ENCODE measurements at places on chromosomes 1 and 21.

- no peak for DNase-seq
- H3K4me1 ChIP-seq = peaks cover 44% of the 10 kb centered on the region
- H3K27me3 ChIP-seq = no peaks in the 10 kb centered on the region
Observed at GRCh38 chr1:32318127-32318869, 17.7 kb downstream of the MARCKSL1 start.

DNA sequence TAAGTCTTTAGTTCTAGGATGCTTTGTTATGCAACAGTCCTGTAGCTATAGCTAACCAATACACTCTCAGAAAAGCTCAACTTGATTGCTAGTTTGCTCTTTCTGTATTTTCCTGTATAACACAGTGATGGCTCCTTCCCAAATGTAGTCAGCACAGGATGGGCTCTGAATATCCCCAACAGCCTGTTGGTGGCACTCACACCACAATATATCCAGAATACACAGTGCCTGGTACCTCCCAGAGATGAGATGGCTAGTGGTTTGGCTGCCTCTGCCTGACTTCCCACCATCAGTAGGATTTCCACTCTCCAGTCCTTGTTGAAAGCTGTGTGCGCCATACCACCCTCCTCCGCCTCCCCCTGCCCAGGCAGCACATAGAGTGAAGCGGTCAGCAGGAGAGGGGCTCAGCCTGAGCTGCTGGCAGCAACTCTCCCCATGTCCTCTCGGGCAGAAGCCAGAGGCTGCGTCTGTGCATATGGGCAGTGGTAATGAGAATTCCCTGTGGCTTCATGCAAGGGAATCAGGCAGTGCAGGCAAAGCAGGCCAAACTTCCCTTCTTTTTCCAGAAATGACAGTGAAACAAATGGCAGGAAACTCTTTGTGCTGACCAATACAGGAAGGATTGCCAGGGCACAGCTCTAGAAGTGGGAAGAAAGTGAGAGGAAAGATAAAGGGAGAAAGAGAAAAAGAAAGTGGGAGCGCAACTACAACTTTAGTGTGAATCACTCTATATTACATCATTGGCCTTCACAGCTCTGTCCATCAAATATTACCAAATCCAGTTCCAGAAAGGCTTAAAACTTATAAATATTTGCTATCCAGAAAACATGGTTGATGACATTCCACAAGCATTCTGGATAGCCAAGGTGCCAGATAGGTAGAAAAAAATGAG lies 49.7 kb downstream of the LMX1A start:
- no peaks in the 10 kb centered on the region for H3K4me1 ChIP-seq
- no peak overlapping the region for H3K27ac ChIP-seq
- no peak for DNase-seq
- no peaks in the 10 kb centered on the region for H3K36me3 ChIP-seq

GRCh38 chr1:903721-904271 lies 19.9 kb upstream of the SAMD11 start:
- H3K4me3 ChIP-seq = no peak overlapping the region
- no peak for DNase-seq
- no peaks in the 10 kb centered on the region for H3K36me3 ChIP-seq
- H3K27me3 ChIP-seq = no peaks in the 10 kb centered on the region
- peaks cover 12% of the 10 kb centered on the region for H3K4me1 ChIP-seq

- H3K27ac ChIP-seq = no peak overlapping the region
- no peaks in the 10 kb centered on the region for H3K36me3 ChIP-seq
- H3K27me3 ChIP-seq = no peaks in the 10 kb centered on the region
Observed at GRCh38 chr1:108124622-108125311, 75.4 kb downstream of the SLC25A24 start.

DNA sequence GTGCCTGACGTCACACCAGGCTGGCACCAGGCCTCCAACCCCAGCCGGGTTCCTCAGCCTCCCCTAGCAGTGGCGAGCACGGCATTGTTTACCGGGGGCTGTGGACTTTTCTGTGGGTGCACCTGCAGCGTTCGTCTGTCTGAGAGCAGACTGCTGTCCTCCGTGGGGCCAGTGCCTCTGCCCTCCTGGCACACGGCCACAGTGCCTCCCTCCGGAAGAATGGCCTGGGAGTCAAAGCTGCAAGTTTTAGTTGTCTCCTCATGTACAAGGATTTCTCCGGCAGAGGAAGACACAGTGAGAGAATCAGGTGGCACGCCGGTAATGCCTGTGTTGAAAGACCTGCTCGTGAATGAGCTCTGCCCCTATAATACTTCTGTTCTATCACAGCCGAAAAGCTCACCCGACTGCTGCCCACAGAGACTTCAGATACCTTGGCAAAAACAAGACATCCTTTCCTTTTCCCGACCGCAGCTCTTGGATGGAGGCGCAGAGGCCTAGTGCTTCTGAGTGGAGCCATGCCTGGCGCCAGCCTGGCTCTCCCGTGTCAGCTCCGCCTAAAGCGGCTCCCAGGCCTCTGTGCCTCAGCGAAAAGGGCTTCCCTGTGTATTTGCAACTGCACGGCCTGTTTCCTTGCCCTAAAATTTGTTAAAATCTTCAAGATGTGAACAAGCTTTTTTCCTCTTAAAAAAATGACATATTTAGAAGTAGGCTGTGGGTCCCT lies 71.4 kb downstream of the AGPAT3 start:
- peaks cover 23% of the 10 kb centered on the region for H3K4me1 ChIP-seq
- H3K27me3 ChIP-seq = no peaks in the 10 kb centered on the region
- H3K36me3 ChIP-seq = peaks cover 5% of the 10 kb centered on the region
- no peak for DNase-seq
- H3K4me3 ChIP-seq = no peak overlapping the region

DNA sequence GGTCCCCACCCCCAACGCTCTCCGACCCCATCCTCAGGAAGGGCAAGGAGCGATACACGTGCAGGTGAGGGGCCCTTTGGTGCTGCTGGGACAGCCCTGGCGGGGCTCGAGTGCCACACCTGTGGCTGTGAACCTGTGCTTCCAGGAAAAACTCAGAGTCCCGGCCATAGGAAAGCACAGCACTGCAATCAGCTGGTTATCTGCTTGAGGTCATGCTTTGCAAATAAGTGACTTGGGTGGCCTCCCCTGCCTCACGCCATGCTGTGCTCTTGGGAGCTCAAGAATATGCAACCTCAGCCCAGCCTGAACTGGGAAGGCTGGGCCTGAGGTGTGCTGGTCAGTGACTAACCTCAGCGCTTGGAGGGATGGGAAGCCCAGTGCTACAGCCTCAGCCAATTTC lies 36.5 kb upstream of the ARHGEF16 start:
- no peak for DNase-seq
- H3K4me1 ChIP-seq = no peaks in the 10 kb centered on the region
- no peak overlapping the region for H3K27ac ChIP-seq
- H3K27me3 ChIP-seq = no peaks in the 10 kb centered on the region

- no peak for DNase-seq
- peaks cover 31% of the 10 kb centered on the region for H3K27me3 ChIP-seq
- no peaks in the 10 kb centered on the region for H3K36me3 ChIP-seq
- no peak overlapping the region for H3K4me3 ChIP-seq
Observed at GRCh38 chr1:71044833-71045232, 2.8 kb downstream of the PTGER3 start.

- no peak for DNase-seq
- H3K4me1 ChIP-seq = no peaks in the 10 kb centered on the region
- H3K36me3 ChIP-seq = no peaks in the 10 kb centered on the region
- no peaks in the 10 kb centered on the region for H3K27me3 ChIP-seq
- H3K27ac ChIP-seq = no peak overlapping the region
- H3K4me3 ChIP-seq = no peak overlapping the region
Observed at GRCh38 chr1:208031932-208032320, 121.0 kb upstream of the CD34 start.

DNA sequence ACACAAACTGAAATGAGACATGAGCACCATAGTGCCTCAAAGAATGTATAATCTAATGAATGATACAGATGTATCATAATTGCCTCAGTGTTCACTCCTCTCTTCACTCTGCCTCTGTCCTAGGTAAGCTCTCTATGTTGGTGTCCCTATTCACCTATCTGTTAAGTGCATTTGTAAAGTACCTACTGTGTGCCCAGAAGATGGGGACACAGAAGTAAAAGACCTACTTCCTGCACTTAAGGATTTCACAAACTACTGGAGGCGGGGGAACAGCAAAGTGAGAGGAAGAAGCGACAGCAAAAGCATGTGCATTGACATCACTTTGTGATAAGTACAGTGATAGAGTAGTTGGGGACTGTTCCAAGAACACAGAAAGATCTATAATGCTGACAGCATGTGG lies 18.1 kb downstream of the RD3 start:
- H3K4me3 ChIP-seq = no peak overlapping the region
- H3K36me3 ChIP-seq = no peaks in the 10 kb centered on the region
- H3K27me3 ChIP-seq = no peaks in the 10 kb centered on the region
- H3K27ac ChIP-seq = no peak overlapping the region
- H3K4me1 ChIP-seq = peaks cover 4% of the 10 kb centered on the region
- DNase-seq = no peak

GRCh38 chr1:158717344-158717743 lies 3.2 kb downstream of the OR6K3 start:
- no peaks in the 10 kb centered on the region for H3K36me3 ChIP-seq
- no peaks in the 10 kb centered on the region for H3K4me1 ChIP-seq
- H3K27ac ChIP-seq = no peak overlapping the region
- no peak overlapping the region for H3K4me3 ChIP-seq

DNA sequence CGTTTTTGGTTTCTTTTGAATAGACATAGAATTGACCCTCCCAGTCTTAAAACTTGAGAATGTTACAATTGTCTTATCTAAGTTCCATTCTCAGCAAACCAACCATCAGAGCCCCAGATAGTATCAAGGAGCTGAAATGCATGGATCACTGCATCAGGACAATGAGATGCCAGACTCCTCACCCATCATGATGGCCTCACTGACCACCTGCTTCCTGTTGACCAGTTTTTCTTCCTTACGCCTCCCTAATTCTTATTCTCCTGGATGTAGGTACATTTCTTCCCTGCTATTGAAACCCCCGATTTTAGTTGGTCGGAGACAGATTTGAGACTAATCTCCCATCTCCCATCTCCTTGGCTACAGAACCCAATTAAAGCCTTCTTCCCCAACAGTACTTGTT lies 17.7 kb downstream of the MATN1 start:
- H3K27me3 ChIP-seq = no peaks in the 10 kb centered on the region
- no peak overlapping the region for H3K4me3 ChIP-seq
- no peak overlapping the region for H3K27ac ChIP-seq

GRCh38 chr1:81876901-81877733 lies 76.4 kb downstream of the ADGRL2 start:
- H3K36me3 ChIP-seq = no peaks in the 10 kb centered on the region
- no peaks in the 10 kb centered on the region for H3K4me1 ChIP-seq
- no peak overlapping the region for H3K4me3 ChIP-seq
- no peak overlapping the region for H3K27ac ChIP-seq
- no peaks in the 10 kb centered on the region for H3K27me3 ChIP-seq

DNA sequence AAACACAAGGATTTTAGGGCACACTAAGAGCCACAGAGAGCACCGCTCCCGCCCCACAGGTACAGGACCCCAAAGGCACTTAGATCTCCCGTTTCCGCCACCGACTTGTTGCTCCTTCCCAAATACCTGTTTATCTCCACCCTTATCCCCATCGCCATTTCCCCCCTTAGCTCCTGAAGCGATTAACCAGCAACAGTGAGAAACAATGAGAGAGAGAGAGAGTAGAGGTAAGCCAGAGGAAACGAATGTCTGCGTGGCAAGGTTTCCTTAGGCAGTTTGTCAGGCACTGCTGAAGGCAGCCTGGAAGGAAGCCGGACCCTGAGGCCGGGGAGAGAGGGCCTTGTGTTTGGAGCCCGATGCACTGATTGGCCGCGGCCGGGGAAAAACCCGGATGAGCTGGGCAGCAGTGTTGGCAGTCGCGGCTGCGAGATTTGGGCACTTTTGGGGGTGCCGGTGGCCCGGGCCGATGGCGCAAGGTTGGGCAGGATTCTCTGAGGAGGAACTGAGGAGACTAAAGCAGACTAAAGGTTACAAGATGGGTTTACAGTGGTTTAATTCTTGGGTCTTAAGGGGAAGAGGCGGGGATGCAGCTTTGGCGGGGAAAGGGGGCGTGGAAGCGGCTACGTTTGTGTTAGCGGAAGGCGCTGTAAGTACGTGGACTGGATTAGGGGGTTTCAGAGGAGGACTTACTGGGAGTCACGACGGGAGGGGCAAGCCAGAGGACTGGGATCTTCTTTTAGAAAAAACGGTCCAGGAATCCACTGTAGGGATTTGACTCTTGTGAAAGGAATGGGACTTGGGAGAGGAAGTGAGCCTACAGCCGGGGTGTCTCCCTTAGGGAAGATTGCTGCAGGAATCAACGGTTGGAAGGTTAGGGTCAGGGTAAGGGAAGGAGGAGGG lies at the start of gene GORAB:
TSS of gene GORAB (plus strand) at position 409 of the 900 bp plus-strand sequence. CDS start at position 467, 58 bp downstream.
- peak within 1 kb of the TSS; percentile 87 for H3K4me3 ChIP-seq
- peak; percentile 93 for DNase-seq
- H3K4me1 ChIP-seq = peaks cover 27% of the 10 kb centered on the region
- peak within 1 kb of the TSS; percentile 92 for H3K27ac ChIP-seq
- H3K27me3 ChIP-seq = no peaks in the 10 kb centered on the region

- DNase-seq = no peak
- no peaks in the 10 kb centered on the region for H3K36me3 ChIP-seq
- H3K4me1 ChIP-seq = no peaks in the 10 kb centered on the region
- no peak overlapping the region for H3K27ac ChIP-seq
- no peaks in the 10 kb centered on the region for H3K27me3 ChIP-seq
Observed at GRCh38 chr1:108007070-108007469, 42.1 kb upstream of the VAV3 start.

DNA sequence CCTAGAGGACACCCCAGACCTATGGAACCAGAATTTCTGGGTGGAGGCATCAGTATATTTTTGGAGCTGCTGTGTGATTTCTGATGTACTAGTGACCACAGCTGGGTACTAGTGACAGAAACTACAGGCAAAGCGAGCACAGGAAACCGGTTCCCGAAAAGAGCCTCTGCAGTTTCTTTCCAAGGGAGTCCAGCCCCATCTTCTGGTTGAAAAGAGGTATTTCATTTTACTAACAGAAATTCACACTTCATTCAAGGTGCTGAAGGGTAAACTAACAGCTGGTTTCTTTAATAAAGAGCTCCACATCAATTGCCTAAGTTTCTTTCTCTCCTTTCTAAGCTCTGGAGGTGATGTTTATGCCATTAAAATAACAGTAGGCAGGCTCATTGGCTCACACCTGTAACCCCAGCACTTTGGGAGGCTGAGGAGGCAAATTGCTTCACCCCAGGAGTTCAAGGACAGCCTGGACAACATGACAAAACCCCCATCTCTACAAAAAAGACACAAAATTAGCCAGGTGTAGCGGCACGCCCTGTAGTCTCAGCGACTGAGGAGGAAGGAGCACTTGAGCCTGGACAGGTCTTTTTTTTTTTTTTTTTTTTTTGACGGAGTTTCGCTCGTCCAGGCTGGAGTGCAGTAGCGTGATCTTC lies 22.0 kb downstream of the THAP3 start:
- H3K4me3 ChIP-seq = no peak overlapping the region
- H3K36me3 ChIP-seq = peaks cover 16% of the 10 kb centered on the region
- H3K4me1 ChIP-seq = peaks cover 6% of the 10 kb centered on the region

- H3K4me1 ChIP-seq = no peaks in the 10 kb centered on the region
- no peaks in the 10 kb centered on the region for H3K27me3 ChIP-seq
- H3K36me3 ChIP-seq = no peaks in the 10 kb centered on the region
- no peak for DNase-seq
Observed at GRCh38 chr1:192846950-192847349, 38.1 kb downstream of the RGS2 start.

DNA sequence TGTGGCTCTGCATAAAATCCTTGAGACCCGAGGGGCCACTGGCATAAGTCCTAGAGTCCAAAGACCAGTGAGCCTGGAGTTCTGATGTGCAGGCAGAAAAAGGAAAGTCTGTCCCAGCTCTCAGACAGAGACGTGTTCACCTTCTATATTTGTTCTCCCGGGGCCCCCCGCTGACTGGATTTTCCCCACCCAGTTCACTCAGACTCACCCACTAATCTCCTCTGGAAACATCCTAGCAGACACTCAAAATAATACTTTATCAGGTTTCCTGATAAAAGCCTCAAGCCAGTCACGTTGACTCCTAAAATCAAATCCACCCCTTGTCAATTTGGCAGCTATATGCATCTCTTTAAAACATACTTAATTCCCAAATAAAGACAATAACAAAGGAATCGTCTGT lies 1084.2 kb upstream of the NCAM2 start:
- no peak overlapping the region for H3K27ac ChIP-seq
- H3K4me1 ChIP-seq = no peaks in the 10 kb centered on the region
- DNase-seq = no peak
- H3K4me3 ChIP-seq = no peak overlapping the region
- no peaks in the 10 kb centered on the region for H3K27me3 ChIP-seq

Measured in CD4-positive, alpha-beta memory T cell (primary cell).